Stimulated activated CD8-positive, alpha-beta memory T cell treated with anti-CD3 and anti-CD28 coated beads, Interleukin-12 subunit alpha, Interleukin-12 subunit beta, amount 100 ng/mL, for 4 hours (primary cell): ENCODE measurements at places on chromosomes 4 and X.

DNA sequence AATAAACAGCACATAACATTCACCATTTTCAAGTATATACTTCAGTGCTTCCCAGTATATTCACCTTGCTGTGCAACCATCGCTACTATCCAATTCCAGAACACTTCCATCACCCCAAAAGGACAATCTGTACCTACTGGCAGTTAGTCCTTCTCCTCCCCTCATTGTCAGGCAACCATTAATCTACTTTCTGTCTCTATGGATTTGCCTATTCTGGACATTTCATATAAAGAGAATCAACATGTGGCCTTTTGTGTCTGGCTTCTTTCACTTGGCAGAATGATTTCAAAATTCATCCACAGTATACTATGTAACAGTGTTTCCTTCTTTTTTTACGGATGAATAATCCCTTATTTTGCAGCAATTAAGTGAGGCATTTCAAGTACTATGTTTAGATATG is 189.4 kb downstream of the FBXW7 start:
- no peak for DNase-seq

DNA sequence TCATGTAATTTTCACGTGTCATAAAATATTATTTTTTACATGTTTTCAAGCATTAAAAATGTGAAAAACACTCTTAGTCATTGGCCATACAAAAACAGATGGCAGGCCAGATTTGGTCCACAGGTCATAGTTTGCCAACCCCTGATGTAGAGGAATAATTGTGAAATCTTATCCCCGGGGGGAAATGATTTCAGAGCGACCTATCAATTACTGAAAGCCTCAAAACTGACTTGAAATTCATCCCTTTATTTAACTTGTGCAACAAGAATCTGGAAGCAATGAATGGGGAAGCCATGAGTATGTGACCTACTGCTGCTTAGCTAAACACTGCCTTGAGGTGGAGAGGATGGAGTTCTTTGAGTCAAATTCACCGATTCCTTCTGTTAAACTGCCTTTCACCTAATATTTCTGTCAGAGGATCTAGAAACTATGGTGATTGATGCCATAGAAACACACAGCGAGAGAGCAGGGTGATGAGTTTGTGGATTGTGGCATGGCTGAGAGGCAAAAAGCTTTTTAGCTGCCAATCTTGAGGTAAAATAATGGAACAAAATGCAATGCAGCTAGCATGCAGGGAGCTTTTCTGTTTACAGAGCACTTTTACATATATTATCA is 30.3 kb upstream of the BRS3 start:
- DNase-seq: no peak

- DNase-seq: no peak
Observed at GRCh38 chr4:114208574-114209151, 229.2 kb upstream of the ARSJ start.

GRCh38 chr4:184476695-184477094 is 2.3 kb upstream of the IRF2 start:
- DNase-seq: no peak

DNA sequence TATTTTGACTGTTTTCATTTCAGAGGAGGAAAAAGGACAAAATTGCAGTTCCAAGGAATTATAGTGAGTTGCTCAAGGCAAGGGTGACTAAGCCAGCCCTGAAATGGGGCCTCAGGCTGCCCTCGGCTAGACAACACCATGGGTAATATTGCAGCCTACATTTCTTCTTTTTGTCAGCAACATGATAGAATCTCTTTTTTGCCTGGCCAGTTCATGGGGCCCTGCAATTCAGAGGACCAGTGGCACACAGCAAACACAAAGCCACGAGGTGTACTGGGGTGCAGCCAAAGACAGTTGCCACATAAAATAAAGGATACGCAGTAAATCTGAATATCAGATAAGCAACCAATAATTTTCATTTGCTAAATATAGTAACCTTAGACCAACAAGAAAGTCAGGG is 41.8 kb downstream of the RBM47 start:
- DNase-seq: no peak

DNA sequence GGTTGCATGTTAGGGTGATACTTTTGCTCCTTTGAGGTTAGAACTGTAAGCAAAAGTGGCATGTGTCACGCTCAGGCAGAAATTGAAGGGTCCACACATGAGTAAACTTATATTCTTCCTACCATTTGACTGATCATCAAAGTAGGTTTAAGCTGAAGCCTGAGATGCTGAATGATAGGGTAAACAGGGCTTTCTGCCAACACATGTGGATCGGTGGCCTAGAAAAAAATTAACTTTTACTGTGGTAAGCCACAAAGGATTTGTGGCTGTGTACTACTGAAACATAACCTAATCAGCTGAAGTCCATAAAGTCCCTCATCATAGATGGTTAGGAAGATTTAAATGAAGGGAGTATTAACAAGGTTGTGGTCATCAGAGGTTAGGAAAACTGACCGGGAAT is 1070.1 kb downstream of the STPG2 start:
- no peak for DNase-seq

GRCh38 chr4:99574530-99575324 is at the start of gene MTTP:
MTTP (plus strand) TSS chr4:99574824; CDS start chr4:99574910, 86 bp downstream.
- no peak for DNase-seq

- DNase-seq: no peak
Observed at GRCh38 chrX:4253092-4253491, 539.6 kb upstream of the PRKX start.

- peak; percentile 10 for DNase-seq
Observed at GRCh38 chr4:878796-879728, 53.1 kb downstream of the GAK start.

GRCh38 chr4:34191443-34191842 is 2052.9 kb downstream of the ARAP2 start:
- DNase-seq: no peak

DNA sequence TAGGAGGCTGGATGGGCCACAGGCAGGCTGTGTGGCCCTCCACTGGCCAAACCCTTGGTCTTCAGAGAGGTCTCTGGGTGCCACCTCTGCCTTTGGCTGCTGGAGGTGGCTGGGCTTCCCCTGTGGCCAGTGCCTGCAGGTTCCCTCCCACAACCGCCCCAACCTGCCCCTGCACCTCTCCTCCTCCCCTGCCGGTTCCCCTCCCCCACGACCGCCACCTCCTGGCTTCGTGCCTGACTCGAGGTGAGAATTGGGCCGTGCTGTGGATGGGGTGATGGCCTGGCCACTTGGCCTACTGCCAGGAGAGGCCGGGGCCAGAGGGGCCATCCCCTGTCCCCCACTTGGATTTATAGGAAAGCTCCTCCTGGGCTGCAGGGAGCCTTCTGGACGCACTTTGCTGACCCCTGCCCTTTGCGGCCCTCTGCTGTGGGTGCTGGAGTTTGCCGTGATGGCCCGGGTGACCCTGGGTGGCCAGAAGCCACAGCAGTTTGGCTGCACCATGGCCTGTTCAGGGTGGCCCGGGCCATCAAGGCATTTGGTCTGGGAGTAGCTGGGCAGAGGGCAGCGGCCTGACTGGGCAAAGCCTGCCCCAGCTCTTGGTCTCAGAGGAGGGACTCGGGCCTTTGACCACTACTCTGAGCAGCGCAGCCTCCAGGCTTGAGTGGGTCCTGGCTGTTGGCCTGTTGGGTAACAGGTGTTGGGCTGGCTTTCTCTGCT is 3.8 kb downstream of the NAT8L start:
- DNase-seq: no peak

GRCh38 chrX:67622053-67622585 is 78.3 kb downstream of the AR start:
- no peak for DNase-seq

DNA sequence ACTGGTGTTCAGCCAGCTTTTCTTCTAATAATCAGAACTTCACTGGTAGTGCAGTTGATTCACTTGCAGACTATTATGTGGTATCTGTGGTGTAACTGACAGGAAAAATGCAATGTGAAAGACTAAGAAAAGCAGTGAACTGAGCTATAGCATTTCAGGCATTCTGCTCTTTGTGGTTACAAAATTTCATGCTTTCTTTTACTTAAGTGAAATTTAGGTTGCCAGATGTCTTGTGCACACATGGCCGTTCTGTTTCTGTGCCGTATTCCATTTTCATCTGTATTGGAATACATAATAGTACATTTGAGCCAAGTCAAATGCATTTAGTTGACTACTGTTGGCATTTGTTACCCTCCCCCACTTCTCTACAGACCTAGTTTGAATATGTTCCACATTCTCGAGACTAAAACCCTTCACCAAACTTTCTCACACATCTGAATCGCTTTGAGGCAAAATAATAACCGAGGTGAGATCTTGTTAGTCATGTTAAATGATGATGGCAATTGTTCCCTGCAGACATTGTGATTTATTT is 8.2 kb downstream of the RTL3 start:
- DNase-seq: no peak

DNA sequence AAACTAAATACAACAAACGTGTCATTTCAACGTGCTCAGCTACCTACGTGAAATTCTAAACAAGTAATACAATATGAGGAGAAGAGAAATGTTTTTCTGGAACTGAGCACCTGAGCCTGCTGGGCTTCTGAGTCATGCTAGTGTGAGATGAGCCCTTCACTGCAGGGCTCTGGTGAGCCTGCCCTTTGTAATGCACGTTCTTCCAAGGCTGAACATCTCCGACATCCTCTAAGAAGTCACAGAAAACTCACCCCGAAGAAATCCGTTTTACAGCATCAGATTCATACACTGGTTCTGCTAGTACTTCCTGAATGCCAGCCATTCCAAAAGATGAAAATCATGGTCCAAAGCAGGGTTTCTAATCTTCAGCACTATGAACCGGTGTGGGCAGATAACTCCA is 157.1 kb downstream of the AMELX start:
- DNase-seq: no peak

GRCh38 chr4:156638925-156639605 is 332.5 kb downstream of the PDGFC start:
- no peak for DNase-seq

DNA sequence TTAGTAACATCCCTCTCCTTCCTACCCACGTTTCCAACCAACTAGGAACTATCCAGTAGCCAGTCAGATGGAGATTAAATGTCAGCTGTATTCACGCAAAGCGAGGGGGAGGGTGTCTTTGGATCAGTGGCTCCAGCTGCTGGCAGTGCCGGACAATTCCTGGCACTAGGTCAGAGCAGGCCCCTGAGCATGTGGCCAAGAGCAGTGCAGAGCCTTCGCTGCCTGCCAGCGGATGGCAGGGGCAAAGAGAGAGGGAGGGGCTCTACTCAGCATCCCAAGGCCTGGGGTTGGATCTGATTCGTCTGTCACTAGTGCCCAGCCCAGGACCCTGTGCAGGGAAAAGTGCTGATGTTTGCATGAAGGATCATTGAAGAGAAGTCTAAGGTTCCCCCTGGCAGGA is 28.7 kb upstream of the JAKMIP1 start:
- DNase-seq: no peak

GRCh38 chr4:112536123-112536522 is 20.1 kb upstream of the NEUROG2 start:
- no peak for DNase-seq

DNA sequence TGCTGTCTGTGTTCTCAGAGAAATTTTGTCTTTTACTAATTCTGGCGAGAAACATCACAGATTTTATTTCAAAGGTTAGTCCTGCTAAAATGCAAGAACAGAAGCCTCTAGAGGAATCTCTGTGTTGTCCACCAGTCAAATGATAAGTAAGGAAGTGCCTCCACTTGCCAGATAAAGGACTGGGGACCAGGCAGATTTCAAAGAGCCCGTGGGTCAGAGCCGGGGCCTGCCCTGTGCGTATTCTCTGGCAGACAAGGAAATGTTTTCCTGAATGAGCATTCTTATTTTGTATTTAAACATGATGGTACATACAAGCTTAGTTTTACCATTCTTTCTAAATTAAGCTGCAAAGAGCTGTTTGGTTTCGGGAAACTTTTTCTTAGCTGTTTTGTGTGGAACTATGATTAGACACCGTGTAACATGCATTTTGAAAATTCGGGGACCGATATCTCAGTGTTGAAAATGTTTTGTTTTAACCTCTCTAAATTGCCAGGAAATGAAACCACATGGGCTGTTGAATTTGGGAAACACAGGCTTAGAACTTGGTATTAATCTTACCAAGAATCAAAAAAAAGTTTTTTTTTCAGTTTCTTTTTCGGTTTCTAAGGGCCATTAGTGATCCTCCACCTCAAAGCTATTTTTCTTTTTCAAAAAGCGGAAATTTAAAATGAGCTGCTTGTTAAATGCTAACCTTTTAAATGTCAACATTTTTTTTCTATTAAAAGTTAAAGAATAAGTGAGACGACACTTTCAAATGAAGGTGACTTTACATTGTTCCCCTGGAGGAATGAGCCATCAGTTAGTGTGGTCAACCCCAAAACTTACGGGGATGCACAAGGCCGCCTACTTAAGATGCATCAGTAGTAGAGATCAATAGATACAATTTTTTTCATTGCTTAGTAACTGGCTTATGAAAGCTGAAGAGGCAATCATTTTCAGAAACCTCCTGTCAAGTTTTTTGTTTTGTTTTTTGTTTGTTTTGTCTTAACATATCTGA is 89.6 kb upstream of the MTM1 start:
- no peak for DNase-seq
